ENCODE measurements at places on chromosomes 2 and 18.

DNA sequence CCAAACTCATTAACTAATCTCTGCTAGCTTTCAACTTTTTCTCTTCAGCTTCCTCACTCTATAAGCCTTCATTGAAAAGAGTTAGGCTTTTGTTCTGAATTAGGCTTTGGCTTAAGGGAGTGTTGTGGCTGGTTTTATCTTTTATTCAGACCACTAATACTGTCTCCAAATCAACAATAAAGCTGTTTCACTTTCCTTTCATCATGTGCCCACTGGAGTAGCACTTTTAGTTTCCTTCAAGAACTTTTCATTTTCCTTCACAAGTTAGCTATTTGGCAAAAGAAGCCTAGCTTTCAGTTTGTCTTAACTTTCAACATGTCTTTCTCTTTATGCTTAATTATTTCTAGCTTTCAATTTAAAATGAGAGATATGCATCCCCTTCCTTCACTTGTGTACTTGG, 271.7 kb upstream of the FSIP2 start:
- DNase-seq, result no peak

- no peak for DNase-seq
These were observed 30.1 kb downstream of the MROH2A start for GRCh38 chr2:233807966-233808935.

GRCh38 chr18:13455960-13456481, 237.5 kb downstream of the LDLRAD4 start:
- no peak for DNase-seq

DNA sequence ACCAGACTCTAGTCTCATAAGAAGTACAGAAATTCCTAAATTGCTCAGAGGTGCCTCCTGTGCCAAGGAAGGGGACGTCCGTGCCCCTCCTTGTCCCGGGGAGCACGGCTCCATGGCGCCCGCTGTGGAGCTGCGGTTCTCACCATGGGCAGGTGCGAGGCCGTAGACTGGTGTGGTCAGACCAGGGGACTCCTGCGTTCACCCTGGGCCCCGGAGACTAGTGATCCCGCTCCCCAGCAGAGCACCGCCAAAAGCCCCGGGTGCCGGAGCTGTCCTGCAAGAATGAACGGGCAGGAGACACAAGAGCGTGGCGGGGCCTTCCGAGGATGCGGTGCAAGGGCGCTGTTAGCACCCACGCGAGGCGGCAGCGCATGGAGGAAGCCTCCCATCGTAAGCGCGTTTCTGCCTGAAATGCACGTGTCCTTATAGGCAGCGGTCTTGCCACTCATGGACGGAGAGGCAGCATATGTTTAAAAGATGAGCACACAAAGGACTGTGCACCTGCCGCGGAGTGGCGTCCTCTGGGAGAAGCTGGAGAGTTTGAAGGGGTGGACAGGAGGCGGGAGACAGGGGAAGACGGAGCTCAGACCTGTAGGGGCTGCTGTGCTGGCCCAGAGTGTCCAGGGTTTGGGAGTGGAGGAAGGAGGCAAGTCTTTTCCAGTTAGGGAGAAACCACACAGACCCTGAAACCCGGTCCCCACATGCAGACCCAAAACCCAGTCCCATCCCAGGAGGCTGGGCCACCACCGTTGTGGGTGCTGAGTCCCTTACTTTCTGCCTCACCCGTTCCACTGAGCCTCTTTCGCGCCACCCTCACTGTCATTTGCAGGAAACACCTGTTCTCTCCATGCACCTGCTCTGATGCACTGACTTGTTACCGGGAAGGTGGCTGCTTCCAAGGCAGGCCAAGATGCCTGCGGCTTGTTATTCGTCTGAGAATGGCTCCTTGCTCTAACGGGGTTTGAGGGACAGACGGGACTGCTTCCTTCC, 7.5 kb upstream of the KCNG2 start:
- no peak for DNase-seq
